ENCODE measurements at places on chromosomes 1 and 21. TPM values are rescaled to one million over a fixed set of nuclear protein-coding genes. Genes with fewer than 3 reads are reported as not detected.

NKAIN1 gene
- 0.33 TPM for total RNA-seq

CD247 gene
- total RNA-seq: not detected

ADCY10 gene
- 0.15 TPM for total RNA-seq

DCST2 gene
- not detected for total RNA-seq

POTED gene
- not detected for total RNA-seq

FMO2 gene
- total RNA-seq: 4.5 TPM

CASQ2 gene
- not detected for total RNA-seq

TCEA3 gene
- 9.7 TPM for total RNA-seq

DTL gene
- 1.3 TPM for total RNA-seq

MARCKSL1 gene
- 7.3 TPM for total RNA-seq

DNAJC6 gene
- total RNA-seq: 0.83 TPM

KCNE2 gene
- not detected for total RNA-seq

CFAP74 gene
- total RNA-seq: not detected

SPATA46 gene
- not detected for total RNA-seq

TFF2 gene
- total RNA-seq: not detected

GBP3 gene
- total RNA-seq: 28.8 TPM

OR6N1 gene
- total RNA-seq: not detected

IFI44L gene
- 7.6 TPM for total RNA-seq

SPRR2B gene
- not detected for total RNA-seq

MX2 gene
- total RNA-seq: 1.8 TPM

GRIK3 gene
- not detected for total RNA-seq

GLIS1 gene
- 0.58 TPM for total RNA-seq

CATSPERE gene
- total RNA-seq: 0.44 TPM

Data from smooth muscle cell of trachea (primary cell).